ENCODE measurements at places on chromosomes 3 and 15.

- DNase-seq: no peak
These were observed 5.2 kb upstream of the CPLX3 start for GRCh38 chr15:74821091-74821789.

DNA sequence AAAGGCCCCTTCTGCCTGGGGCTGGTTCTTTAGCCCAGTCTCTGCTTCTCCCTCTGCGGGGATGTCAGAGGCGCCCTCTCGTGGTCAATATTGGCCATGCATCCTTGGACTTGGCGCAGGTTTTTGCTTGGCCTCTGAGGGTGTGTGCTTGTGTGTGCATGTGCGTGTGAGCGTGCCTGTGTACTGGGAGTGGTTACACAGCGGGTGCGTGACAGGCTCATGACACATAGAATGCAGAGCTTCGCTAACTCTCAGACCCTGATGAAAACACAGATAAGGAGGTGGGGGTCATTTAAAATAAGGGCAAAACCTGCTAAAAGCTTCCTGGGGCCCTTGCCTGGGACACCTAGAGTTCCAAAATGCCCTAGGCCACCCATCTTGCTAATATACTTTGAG, 160.9 kb downstream of the SMAD6 start:
- DNase-seq: peak; percentile 52

- DNase-seq: no peak
These were observed 196.0 kb downstream of the ADAMTS9 start for GRCh38 chr3:64491843-64492242.

GRCh38 chr15:88714782-88715372, 76.1 kb downstream of the ISG20 start:
- no peak for DNase-seq

GRCh38 chr3:52846432-52846965, 11.7 kb upstream of the MUSTN1 start:
- DNase-seq: no peak
